ENCODE measurements at places on chromosomes 1 and 21.
A peak's percentile ranks its signal among the peaks of the same experiment; 100 is the strongest.

GRCh38 chr21:45977396-45977795, 4.2 kb upstream of the COL6A1 start:
- no peak for DNase-seq

- peak; percentile 43 for DNase-seq
These were observed 50.2 kb upstream of the TSHB start for GRCh38 chr1:114979278-114979891.

GRCh38 chr1:224217655-224218623, 34.9 kb downstream of the DEGS1 start:
- no peak for DNase-seq

DNA sequence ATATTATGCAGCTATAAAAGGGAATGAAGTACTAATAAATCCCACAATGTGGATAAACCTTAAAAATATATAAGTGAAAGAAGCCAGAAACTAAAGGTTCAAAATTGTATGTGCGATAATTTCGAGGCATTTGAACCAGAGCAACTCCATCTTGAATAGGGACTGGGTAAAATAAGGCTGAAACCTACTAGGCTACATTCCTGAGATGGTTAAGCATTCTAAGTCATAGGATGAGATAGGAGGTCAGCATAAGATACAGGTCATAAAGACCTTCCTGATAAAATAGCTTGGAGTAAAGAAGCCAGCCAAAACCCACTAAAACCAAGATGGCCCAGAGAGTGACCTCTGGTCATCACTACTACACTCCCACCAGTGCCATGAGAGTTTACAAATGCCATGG, 103.1 kb downstream of the SLC16A1 start:
- DNase-seq = no peak

GRCh38 chr1:238861342-238862066, 524.9 kb upstream of the CHRM3 start:
- no peak for DNase-seq

DNA sequence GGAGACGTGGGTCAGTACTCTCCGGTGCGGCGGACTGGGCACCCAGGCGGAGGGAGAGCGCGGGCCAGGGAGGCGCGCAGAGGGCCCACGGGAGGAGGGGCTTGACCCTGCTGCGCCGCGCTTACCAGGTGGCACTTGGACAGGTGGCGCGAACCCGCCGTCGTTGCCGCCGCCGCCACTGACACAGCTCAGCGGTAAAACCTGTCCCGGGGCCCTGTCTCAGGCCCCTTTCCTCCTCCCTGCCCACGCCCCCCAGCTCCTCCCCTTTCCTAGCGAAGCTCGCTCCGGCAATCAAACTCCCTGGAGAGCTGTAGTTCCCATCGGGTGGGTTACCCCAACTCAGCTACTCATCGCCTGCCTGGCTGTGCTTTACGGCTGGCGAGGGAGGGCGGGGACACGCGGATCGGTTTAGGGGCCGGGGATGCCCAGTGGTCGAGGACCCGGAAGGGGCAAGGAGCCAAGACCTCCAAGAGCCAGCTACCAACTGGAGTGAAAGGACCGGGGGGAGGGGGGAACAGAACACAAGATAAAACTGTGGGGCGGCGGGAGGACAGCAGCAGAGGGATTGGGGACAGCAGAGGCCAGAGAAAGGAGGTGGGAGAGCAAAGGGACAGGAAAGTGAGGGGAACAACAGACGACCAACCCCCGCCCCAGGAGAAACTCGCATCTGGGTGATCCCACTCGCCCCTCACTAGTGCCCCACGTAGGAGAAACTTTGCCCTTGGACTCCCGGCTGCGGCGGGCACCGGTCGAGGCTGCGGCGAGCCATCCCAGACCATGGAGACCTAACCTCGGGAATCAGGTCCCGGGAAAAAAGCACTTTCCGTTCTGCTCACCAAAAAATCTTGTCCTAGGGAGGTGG, 2.9 kb downstream of the GFI1 start:
- no peak for DNase-seq

DNA sequence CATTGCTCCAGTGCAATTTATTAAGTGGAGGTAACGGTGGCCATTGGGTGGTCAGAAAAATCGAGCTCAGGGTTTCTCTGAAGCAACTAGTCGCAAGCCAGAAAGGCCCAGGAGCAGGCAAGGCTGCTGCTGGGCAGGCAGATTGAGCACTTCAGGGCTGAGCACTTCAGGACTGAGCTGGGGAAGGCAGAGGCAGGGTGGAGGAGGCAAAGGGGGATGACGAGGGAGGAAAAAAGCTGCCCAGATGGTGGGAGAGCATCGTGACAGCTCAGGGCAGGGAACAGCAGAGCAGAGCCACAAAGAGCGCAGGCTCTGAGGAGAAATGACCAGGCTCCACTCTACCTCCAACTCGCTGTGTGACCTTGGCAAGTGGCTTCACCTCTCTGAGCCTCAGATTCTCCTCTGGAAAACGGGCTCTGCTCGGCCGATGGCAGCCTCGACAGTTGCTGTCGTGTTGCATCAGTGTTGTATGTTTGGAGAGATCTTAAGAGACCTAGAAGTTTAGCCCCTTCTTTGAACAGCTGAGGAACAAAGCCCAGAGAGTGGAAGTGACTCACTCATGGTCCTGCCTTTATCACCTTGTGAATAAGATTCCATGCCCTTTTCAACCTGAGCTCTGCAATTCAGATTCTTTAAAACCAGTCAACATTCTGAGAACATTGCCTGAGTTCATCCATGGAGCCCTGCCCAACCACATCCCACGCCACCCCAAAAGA, 141.4 kb downstream of the SYF2 start:
- no peak for DNase-seq

DNA sequence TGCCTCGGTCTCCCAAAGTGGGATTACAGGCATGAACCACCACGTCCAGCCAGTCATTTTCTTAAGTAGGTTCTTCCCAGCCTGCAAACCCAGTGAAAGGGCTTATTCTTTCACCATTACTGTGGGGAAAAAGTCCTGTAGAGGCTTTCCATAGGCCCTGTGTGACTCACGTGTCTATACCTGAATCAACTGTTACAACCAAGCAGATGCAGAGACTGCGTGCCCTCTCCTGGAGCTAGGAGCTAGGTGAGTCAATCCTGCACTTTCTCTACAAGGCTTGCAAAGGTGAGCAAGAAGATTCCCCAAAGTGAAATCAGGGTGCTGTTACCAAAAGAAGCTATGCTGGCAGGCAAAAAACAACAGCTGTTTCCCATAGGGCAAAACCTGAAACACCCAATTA, 13.8 kb upstream of the MPZL1 start:
- DNase-seq = no peak

DNA sequence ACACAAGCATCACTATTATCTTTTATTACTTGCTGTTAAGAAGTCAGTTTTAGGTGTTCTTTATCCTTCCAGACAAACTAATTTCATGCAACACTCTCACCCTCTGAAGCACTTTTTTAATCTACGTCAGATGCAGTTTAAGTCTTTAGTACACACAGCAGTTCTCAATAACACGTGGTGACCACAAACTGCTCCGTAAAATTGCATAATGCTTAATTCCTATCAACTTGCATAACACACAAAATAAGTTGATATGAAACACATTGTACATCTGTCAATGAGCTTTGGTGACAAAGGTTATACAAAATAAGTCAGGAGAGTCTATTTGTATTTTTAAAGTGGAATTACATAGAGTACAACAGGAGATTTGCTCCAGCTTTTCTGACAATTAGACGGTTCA, 140.9 kb upstream of the ETS2 start:
- no peak for DNase-seq

DNA sequence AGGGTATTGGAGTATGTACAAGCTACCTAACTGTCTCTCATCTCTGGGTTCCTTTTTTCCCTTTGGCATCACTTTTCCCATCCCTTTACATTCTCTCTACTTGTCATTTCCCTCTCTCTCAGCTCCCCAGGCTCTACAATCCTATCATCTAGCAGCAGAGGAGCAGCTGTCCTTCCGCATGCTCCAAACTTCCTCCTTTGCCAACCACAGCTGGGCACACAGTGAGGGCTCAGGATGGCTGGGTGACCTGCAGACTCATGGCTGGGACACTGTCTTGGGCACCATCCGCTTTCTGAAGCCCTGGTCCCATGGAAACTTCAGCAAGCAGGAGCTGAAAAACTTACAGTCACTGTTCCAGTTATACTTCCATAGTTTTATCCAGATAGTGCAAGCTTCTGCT, 561 bp downstream of the CD1E start:
- DNase-seq = no peak

DNA sequence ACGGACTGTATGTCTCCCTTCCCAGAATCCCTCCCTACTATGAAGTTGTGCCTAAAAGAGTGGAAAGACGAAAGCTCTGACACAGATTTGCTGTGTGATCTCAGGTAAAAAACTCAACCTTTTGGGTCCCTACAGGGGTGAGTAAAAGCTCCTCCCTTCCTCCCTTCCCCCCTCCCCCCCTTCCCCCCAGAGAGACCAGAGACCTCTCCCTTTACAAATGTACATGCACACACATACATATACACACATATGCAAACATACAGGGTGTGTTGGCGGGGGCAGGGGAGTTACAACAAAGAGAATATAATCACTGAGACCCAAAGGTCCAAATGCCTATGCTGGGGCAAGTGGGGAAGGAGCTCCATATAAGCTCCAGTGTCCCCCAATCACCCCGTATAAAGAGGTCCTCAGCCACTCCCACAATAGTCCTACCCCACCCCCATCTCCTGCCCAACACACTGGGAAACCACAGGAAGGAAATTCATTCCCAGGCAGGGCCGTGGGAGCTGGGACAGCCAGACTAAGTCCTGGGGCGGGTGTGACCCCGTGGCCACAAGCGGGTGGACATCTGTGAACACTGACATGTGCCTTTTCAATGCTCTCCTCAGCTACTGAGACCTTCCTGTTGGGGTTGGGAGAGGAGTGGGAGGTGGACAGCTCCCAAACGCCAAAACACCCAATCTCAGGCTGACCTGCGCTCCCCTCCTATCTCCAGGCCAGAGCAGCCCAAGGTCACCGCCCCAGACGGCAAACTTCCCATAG, 2.0 kb downstream of the MEF2D start:
- no peak for DNase-seq

DNA sequence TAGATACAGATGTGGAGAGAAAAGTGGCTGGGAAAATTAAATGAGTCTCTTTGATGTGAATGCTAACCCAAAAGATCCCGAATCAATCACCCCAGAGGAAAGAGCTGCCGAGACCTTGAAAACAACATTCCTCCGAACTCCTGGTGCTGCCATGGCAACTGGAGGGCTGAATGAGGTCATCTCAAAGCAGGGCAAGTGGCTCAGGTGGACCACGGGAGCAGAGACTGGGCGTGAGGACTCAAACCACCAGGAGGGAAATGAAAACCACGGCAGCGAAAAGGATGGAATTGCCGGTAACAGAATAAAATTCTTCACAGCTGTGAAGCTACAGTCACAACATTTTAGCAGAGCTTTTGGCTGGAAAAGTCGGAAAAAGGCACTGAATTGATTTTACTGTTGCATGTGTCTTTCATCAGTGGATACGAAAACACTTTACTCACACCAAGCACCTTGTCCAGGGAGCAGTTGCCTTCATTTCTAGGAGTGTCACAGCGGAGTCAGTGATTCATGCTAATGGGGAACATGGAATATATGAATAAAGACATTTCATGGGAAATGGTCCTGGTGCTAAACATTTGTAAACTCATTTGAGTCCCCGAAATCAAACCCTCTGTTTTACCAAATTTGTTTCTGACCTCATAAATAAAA, 23.2 kb upstream of the BECN2 start:
- DNase-seq = no peak

GRCh38 chr21:27001526-27001925, 34.6 kb upstream of the ADAMTS5 start:
- DNase-seq = no peak

DNA sequence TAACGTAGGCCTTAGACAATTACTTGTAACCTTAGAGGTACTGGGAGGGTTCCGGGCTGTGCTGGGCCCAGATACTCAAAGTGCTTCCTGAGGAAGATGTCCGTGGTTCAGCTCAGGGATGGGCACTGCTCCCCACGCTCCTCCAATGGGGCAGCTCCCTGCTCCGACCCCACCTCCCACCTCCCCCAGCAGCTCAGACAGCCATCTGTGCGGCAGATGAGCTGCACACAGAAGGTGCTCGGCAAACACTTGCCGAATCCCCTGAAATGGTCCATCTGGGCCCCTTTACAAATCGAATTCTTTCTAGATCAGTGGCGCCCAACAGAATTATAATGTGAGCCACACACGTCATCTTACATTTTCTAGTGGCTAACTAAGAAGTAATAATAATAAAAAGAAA, 242.4 kb upstream of the RAB4A start:
- DNase-seq = no peak

- no peak for DNase-seq
These were observed 1470.7 kb upstream of the PRMT6 start for GRCh38 chr1:105585791-105586190.

- DNase-seq = no peak
These were observed 149.8 kb downstream of the PDE4B start for GRCh38 chr1:65942476-65942875.

DNA sequence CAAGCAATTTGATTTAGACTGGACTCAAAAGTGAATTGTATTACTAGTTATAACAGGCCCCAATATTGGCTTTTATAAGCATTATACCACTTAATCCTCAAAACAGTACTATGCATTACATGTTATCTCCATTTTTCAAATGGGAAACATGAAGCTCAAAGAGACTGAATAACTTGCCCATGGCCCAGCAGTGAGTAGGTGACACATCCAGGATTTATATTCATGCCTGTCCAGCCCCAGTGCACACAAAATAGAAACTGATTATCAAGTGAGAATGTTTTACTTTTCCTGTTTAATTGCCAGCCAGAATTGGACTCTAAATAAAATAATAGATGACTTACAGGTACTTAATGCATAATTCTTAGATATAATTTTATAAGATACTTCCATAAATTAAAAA, 82.9 kb downstream of the NIBAN1 start:
- DNase-seq = no peak

- DNase-seq = no peak
These were observed 37.3 kb upstream of the F3 start for GRCh38 chr1:94578856-94579255.

- DNase-seq = peak; percentile 49
These were observed 19.2 kb upstream of the EVA1B start for GRCh38 chr1:36342426-36343185.

GRCh38 chr1:94642617-94643321, 101.2 kb upstream of the F3 start:
- no peak for DNase-seq

DNA sequence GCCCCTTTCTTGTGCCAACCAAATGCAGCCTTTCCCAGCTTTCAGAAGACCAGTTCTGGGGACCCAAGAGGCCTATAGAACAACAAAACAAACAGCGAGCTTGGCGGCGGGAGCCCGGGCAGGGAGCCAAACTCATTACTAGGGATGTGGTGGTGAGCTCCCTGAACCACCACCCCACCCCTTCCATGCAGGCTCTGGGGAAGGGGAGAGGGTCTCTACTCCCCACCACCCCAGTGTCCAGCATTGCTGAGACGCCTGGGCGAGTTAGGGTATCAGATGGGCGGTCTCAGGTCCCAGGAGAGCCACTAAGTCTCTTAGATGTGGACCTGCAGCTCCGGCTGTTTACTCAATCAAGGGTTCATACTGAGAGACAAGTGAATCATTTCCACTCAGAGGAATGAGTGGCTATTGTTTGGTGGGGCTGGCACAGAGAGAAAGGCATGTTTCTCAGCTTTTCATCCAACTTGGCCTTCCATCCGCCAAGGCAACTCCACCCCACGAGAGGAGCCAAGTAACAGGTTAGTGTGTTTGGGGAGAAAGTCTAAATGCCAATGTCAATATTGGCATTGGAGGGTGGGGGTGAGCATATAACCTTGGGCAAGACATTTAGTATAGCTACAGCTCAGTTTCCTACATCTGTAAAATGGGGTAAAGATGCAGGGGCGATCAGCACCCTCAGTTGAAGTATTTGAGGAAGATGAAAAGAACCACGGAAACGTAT, 40.9 kb downstream of the PLXNA2 start:
- DNase-seq = no peak

GRCh38 chr1:97066860-97067259, 345.3 kb downstream of the PTBP2 start:
- DNase-seq = no peak

GRCh38 chr1:244276646-244277045, 175.1 kb downstream of the ADSS2 start:
- DNase-seq = no peak

All from activated T-helper 1 cell treated with Interleukin-2 at 50 U/mL for 16 hours (primary cell).